ENCODE measurements at places on chromosomes 6 and 20. TPM values are rescaled to one million over a fixed set of nuclear protein-coding genes. Genes with fewer than 3 reads are reported as not detected.

GRCh38 chr6:56995347-56995902 lies 40.5 kb downstream of the BEND6 start:
- DNase-seq: no peak

DNA sequence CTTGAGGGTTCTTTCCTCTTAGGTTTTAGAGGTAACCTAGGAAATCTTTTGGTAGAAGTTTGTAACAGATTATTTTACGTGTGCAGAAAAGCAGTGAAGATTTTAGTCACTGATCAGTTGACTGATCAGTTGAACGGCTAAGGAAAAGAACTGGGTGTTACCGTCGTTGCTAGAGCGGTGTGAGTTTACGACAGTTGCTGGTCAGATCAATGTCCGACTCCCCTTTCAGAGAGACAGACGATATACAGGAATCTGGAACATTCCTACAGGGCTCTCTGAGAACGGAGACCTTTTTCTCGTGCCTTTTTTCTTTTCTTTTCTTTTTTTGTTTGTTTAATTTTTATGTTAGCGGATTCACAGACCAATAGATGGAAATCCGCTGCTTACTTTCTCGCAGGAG lies 132.1 kb upstream of the ZNF184 start:
- DNase-seq: no peak

- no peak for DNase-seq
Observed at GRCh38 chr6:55955684-55956083, 80.3 kb upstream of the BMP5 start.

DNA sequence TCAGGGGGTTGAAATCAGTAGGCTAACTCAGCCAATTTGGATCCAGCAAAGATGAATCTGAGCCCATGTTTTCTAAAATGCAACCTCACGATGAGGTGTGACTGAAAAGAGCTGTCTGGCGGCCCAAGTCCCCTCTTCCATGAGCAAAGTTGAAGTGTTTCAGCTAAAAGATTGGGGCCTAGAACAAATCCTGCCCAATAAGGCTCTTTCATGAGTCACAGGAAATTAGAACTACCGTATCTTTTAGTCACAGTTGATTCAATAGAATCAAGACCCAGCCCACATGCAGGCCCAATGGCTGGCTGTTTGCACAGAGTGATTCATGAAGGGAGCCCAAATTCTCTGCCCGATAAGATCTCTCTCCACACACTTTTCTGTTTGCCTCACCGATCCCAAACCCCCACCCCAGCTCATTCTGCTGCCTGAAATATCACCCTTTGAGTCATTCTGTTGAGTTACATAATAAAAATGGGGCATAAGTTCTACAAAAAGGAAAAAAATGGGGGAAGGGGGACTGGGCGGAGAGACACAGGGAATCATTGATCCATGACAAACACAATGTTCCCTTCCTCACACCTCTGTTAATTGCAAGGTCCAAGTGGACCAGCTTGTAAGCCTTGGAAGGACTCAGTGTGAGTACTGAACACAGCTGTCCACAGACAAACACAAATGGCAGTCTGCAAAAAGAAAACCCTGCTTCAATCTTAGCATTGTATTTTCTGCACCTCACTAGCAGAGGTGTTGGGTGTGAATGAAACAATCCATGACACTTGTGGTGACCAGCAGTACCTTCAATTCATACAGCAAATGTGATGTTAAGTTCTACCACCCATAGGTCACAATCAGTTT lies 13.8 kb downstream of the FOXQ1 start:
- DNase-seq: no peak

Gene TFAP2A
- 0.30 TPM for total RNA-seq

Gene HLA-DRA
- 1.6 TPM for total RNA-seq

Gene RHAG
- total RNA-seq: not detected

Gene OPRM1
- not detected for total RNA-seq
